Jurkat, Clone E6-1 (cell line): ENCODE measurements at places on chromosomes 2 and 18.

DNA sequence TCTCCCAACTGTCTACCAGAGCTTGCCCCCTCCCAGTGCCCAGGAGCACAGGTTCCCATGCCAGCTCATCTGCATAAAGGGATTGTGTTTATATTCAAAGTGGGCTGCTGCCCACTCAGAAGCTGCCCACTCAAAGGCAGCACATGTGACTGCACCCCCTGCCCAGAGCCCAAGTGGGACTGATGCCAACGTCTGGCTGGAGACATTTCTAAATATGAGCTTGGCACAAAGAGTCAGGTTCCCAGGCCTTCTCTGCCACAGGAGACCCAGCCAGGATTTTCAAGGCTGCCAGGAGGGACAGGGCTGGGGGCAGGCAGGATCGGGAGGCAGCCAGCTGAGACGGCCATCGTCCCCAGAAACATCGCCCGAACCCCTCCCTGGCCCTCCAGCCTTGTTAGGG, 67.1 kb downstream of the ZBTB7C start:
- DNase-seq = no peak

DNA sequence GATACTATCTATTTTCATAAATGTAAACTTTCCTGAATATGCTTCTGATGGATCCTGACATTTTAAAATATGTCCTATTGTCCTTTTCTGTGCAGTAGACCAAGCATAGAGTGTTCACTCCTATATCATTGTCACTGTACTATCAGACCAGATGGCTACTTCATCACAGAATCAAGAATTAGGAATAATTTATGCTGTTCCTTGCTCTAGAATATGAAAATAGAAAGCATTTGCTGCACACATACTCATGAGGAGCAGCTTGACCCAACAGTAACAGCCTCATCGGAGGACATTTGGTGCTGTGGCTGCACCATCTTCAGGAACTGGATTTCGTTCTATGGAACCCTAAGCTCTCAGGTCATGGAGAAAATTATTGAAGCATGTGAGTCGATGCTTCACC, 468.9 kb upstream of the HNRNPA3 start:
- DNase-seq = no peak

GRCh38 chr2:7281231-7282201, 364.3 kb downstream of the RNF144A start:
- DNase-seq = no peak

GRCh38 chr2:28390746-28391563, 1.7 kb upstream of the FOSL2 start:
- no peak for DNase-seq

- DNase-seq = no peak
These were observed 154.5 kb downstream of the RTN4 start for GRCh38 chr2:54895730-54896129.

DNA sequence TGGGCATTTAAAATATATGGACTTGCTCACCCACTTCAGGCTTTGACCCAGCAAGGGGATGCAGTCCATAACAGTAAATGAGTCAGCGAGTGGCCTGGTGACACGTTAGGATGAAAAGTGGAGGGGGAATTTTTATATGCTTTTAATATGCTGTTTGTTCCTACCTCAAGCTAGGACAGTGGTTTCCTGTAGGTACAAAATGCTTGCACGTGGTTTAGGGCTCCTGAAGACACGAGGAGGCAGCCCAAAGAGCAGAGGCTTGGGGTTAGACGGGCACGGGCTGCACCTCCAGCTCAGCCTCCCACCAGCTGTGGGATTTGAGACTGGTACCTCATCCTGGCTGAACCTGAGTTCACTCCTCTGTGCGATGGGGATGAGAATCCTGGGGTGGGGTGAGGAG, 306.2 kb upstream of the CXCR4 start:
- no peak for DNase-seq

- DNase-seq = no peak
These were observed 10.9 kb downstream of the INPP4A start for GRCh38 chr2:98455494-98455976.

DNA sequence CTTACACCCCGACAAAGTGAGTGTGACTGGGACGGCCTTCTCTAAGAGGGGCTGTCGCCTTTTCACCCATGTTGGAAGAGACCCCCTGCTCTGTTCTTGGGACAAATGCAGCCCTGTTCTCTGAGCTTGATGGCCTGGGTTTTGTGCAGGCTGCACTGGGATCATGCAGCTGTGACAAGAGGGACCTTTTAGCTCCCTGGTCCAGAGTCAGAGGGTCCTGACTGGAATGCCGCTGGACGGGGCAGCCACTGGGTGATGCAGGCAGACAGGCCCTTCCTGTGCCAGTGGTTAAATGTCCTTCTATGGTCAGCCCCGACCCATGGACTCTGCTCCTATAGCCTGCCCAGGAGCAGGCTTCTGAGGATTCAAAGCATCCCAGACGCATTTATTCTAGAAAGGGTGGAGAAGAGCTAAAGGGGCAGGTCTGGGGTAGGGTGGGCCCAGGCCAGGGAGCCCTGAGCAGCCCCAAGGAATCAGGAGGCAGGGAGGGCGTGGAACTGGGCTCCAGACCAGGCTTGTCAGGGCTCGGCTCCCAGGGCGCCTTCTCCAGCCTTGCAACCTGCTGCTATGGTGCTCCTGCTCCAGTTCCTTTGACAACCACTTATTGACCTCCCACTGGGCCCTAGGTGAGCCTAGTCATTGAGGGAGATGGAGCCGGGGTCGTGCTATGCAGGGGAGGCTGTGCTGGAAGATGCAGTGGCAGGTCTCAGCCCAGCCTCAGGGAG, 277.9 kb upstream of the HS6ST1 start:
- DNase-seq = no peak

DNA sequence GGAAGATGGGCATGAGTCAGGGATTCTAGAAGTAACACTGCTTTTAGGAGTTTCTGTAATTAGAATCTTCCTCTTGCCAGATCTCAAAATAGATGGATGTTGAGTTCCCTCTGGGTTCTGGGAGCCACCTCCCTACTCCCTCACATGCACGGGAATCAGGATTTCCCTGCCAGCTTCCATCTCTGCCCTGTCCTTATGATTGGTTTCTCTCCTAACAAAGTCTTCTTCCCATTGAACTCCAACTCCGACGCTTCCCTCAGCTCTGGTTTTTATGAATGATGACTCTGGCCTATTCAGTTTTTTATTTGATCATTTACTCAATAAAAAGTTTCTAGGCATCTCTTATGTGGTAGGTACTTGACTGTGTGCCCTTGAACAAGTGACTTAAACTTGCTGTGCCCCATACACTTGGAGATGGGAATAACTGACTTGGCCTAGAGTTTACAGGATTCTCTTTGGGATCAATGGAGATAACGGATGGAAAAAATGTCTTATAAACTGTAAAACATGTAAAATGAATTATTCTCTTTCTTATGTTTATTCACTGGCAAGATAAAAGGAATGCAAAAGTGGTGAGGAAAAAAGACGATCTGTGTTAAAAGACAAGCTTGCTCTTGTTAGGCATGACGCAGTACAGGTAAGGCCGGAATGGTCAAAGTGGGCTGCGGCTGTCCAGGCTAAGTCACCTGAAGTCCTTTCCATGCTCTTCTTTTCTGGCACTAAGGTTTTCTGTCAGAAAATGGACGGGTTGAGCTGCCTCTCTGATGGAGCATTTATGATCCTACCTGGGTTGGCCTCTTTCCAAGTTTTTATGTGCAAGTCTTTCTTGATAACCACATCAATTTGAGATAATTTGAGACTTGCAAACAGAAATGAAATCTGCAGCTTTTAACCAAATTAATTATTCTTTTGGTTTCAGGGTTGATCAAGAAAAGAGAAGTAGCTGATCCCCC, 199.6 kb downstream of the MYCN start:
- DNase-seq = no peak

GRCh38 chr2:27150639-27151230, 1.9 kb downstream of the TCF23 start:
- no peak for DNase-seq

- DNase-seq = no peak
These were observed 356.7 kb downstream of the HRH4 start for GRCh38 chr18:24817150-24817549.

DNA sequence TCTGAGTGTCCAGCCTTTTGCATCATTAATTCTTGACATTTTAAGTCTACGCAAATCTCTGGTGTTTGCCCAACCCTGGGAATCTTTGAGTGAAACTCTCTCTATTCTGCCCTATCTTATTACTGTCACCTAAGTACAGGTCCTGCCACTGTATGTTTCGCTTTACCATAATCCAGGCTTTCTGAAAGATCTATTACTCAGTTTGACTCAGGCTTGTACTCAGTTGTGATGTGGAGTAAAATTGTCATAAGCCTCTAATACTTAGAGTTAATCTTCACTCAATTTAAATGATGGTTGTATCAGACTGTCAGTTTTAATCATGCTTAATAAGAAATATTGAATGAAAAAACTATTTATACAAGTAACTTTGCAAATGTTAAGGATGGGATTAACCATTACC, 30.3 kb upstream of the RAPGEF4 start:
- DNase-seq = no peak
